ENCODE measurements at places on chromosomes 7 and 10.

DNA sequence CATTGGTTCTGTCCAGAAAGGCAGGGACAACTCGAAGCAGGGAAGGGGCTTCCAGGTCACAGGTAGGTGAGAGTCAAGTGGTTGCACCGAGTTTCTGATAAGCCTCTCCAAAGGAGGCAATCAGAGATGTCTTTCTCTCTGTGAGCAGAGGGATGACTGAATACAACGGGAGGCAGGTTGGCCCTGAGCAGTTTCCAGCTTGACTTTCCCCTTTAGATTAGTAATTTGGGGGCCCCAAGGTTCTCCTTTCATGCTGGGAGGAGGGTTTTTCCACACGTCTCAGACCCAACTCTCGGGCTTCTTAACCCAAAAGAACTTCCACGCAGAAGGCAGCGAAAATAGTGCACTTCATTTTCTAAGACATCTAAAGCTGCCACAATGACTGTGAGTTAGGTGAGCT is 189.6 kb downstream of the MGMT start:
- DNase-seq = no peak

- DNase-seq = no peak
These were observed 18.0 kb downstream of the AQP1 start for GRCh38 chr7:30929686-30930085.

DNA sequence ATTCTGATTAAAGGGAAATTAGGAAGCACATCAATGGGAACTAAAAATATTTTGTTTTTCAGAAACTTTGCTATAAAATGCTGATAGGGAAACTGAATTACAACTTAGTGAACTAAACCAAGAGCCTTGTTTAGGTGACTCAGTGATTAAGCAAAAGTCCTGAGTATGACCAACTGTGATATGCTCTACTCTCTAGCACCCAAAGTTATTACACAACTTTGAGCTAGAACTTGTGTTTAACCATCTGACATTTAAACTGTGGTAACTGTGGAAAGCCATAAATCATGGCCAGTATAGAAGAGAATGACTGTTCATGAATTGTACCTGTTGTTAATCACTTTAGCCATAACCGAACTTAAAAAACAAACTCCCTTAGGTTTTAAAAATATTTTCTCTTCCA is 127.4 kb downstream of the ZNF365 start:
- no peak for DNase-seq

DNA sequence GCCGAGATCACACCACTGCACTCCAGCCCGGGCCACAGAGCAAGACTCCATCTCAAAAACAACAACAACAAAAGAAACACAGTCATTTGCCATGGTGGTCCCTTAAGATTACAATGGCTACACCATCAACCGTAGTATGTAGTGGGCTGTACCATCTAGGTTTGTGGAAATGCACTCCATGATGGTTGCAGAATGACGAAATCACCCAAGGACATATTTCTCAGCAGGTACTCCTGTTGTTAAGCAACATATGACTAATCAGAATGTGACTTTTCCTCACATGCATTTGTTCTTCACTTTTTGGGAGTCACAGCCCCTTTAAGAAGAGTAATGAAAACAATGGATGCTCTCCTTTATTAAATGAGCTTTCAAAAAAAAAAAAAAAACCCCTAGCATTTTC is 11.0 kb downstream of the SVIL start:
- no peak for DNase-seq

DNA sequence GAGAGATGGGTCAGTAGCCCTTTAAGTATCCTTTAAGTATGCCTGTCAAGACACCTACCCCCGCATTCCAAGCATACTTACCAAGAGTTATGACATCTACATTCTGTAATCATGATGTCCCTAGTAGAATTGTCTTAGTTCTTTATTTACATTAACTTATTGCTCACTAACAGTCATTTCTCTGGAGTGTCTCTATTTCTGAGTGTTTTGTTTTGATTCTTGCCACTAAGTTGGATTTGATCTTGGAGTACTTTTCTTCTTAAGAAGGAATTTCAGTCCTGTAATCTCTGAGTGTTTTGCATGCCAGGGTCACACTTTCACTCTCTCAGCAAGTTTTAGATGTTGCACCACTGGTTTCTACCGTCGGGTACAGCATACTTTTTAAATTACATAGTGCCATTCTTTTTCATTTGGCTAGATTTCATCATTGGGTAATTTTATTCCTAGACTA is 1053.9 kb downstream of the KCNMA1 start:
- DNase-seq = no peak

Data from activated naive CD8-positive, alpha-beta T cell treated with anti-CD3 and anti-CD28 coated beads, Interleukin-2, amount 50 U/mL, for 16 hours (primary cell).